ENCODE measurements at places on chromosomes 4 and X.

GRCh38 chr4:88802138-88802537 is 104.5 kb upstream of the NAP1L5 start:
- DNase-seq, result no peak

DNA sequence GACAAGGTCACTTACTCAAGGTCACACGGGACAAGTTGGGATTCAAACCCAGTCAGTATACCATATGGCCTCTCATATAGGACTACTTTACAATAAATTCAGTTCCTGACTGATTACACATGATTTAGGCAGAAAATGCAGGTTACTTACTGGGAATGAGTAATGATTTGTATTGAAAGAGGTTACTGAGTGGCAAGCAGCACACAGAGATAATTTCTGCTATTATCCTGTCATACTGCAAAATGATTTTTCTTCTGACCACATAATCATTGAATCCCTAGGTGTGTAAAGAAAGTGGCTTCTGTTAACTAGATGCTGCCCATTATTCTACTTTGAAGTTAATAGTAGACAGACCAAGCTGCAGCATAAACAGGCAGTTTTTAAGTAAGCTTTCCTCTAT is 8.2 kb downstream of the FREM3 start:
- no peak for DNase-seq

GRCh38 chr4:130646886-130647285 is 1550.9 kb downstream of the C4orf33 start:
- DNase-seq, result no peak

DNA sequence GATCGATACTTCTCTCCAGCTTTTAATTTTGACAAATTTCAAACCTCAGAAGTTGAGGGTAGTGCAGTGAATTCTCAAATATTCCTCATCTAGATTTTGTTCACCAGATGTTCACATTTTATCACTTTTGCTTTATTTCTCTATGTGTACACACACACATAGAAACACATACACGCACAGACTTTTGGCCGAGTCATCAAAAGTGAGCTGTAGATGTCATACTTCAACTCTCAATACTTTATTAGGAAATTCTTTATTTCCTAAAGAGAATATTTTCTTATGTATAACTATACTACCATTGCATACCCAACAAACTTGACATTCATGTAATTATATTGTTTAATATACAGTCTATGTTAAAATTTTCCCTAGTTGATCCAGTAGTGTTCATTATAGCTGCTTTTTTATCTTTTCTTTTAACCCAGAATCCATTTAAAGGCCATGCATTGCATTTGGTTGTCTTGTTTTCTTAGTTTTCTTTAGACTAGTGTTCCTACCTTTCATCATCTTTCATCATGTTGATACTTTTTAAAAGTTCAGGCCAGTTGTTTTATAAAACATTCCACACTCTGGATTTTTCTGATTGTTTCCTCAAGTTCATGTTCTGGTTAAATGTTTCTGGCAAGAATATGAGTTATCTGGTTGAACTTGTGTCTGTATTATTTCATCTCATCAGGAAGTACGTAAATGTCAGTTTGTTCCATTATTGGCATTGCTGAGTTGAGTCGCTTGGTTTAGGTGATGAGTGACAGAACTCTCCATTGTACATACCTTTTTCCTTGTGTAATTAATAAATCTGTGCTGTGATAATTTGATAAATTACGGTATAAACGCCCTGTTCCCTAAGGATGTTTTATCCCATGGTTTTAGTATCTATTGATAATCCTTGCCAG is 94.1 kb upstream of the TLR2 start:
- no peak for DNase-seq

DNA sequence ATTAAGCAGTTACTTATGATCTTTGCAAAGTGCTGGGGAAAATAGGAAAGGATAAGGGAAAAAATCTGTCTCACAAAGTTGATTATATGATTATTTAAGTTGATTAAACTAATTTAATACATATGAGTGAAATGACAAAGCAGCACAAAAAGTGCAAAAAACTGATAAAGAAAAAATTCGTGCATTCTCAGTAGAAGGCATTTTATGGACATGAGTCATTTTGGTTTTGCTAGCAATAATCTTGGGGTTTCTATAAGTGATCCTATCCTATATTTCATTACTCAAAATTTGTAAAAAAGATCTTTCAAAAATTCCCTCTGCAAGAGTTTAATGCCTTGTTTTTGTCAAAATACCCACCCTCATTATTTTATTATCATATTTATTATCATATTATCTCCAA is 224.2 kb upstream of the ANXA10 start:
- DNase-seq, result no peak

- no peak for DNase-seq
Observed at GRCh38 chr4:77488882-77489281, 116.7 kb upstream of the CXCL13 start.

DNA sequence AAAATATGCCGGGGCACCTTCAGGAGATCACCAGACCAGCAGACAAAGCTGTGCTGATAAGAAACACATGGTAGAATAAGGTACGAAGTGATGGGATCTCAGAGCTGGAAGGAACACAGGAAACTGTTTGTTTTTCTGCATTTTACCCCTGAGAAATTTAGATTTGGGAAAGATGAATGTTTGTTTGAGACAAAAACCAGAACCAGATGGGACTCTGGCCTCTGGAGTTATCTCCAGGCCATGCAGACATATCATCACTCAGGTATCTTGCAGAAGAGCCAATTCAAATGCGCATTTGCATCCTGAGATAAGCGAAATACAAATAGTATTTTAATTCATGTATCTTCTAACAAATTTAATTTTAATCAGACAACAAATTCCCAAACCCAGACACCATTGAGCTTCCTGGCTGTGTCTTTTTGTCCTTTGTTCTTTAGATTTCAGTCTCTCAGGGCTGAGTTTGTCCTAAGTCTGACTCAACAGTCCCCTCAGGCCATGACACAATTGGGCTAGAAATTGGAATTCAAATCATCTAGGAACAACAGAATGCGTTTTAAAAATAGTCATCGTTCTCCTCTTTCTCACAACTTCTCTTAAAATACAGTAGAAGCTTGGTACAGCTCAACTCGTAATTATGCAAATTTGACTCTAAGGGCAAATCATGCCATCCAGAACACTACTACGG is 159.0 kb downstream of the PACRGL start:
- DNase-seq, result no peak

GRCh38 chrX:17375367-17375636 is 302 bp downstream of the NHS start:
- DNase-seq, result no peak

DNA sequence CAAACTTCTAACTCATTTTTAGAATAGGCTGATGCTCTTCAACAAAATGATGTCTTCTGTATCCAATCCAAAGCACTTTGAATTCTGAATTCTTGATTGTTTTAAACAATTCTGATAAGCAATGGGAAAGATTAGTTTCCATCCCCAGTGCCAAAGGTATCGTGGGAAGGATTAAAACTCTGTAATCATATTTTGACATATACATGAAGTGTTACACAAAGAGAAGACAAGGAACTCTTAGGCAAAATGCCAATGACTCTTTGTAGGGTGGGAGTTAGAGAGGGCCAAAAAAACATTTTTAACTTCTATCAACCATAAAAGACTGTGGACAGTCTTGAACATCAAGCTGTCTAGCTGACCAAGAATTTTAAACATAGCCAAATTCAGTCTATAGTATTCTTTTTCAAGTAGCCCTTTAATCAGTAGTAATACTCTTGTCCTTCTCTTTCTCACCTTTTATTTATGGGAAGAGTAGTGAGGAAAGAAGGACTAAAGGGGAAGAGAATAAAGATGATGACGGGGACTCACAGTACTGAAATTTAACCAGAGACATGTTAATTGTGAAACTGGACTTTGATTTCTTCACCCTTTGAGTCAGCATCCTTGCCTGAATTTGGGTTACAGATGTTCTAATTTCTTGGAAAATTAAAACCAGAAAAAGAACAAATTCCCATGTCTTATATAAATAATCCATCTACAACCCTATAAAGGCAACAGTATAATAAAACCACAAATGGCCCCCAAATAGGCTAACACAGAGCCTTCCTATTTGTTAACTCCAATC is 51.8 kb upstream of the VEGFD start:
- no peak for DNase-seq

DNA sequence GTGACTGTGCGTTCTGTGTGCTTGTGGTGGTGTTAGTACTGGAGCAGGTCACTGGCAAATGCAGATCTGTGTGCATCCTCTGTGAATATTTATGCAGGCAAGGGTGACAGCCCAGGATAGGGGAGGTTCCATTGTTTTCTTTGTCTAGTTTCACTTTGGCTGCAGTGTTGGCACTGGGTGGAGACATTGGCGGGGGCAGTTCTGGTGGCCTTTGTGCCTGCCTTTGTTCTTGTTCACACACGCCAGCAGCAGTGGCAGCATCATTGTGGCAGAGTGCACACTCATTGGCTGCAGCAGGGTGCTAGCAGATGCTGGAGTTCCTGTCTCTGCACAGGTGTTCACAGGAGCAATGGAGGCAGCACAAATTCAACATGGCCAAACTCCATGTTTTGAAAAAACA is 495.3 kb downstream of the UBE2NL start:
- DNase-seq, result no peak

DNA sequence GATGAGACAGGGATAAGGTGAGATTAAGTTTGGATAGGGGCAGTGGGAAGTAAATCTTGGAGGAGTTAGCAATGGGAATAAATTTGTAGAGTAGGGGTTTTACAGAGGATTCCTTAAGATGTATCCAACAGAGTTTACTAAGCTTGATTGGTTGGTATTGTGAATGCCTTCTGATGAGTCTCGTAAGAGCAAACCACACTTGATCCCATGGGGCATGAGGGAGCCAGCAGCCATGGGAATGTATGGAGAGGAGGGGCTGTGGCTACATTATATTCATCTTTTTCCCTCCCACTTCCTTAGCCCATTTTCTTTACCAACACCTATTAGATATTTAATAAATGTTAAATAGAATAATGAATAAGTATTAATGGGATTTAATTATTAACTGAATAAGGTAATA is 126.6 kb upstream of the NDST3 start:
- DNase-seq, result no peak

DNA sequence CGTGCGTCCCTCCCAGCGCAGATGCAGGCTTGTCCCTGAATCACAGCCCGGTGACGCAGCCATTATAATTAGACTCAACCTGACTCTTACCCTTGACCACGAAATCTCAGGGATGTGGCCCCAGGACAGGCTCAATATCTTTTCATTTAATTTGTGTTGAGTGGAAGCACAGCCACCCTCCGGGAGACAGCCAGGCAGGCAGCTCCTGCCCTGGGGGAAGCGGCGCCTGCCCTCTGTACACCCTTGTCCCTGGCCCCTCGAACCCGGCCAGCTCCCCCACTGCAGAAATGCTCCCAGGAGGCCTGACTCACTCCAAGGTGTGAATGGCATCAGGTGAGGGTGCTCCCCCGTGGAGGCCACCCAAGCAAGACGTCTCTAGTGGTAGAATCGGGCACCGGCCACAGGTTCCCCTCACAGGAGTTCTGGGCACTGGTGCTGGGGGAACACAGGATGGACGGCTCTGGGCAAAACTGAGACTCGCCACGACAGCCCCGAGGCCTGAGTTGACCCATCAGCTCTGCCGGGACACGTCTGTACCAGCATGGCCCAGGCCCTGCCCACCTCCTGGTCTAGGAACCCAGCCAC is 2.7 kb downstream of the CPLX1 start:
- DNase-seq, result no peak

- DNase-seq, result no peak
Observed at GRCh38 chr4:76545226-76545884, 110.3 kb downstream of the SHROOM3 start.

- no peak for DNase-seq
Observed at GRCh38 chr4:40577588-40578253, 51.9 kb downstream of the RBM47 start.

- no peak for DNase-seq
Observed at GRCh38 chrX:136525738-136526606, 6.0 kb upstream of the VGLL1 start.
